ENCODE measurements at places on chromosomes 5 and 9.

DNA sequence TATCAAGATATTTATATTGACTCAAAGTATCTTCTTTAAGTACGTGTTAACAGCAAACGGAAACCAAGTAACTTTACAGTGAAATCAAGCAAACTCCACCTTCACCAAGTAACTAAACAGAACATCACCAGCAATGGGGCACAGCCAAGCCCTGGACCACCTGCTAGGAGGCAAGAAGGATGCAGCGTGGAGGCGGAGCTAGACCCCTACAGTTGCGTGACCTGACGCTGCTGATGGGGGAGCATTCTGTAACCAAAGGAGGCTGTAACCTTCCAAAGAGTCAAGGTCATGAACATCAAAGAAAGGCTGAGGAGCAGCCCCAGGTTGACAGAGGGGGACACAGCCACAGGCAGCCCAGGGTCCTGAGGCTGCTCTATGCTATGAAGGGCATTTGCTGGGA is 6.1 kb downstream of the VAV2 start:
- no peak for DNase-seq

DNA sequence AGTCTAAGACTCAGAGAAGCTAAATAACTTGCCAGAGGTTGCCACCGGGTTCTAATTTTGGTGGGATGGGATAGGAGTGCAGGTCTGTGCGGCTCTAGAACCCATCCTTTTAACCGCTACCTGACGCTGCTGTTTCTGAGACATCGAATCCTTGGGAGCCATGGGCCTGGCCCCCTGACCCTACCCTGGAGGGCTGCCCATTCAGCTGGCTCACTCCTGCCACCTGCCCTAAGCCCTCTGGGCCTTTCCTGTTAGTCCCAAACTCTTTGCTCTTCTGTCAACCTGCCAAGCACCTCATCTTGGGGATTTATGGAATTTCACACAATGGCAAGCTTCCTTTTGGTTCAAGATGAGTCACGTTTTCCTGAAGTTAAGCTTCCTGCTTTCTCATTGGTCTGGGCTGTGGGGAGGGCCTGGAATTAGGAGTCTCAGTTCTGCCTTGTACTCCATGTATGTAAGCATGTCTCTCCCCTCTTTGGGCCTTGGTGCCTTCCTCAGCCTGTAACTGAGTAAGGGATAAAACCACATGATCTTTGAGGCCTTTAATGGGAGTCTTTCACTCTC is 26.6 kb downstream of the ENHO start:
- no peak for DNase-seq

DNA sequence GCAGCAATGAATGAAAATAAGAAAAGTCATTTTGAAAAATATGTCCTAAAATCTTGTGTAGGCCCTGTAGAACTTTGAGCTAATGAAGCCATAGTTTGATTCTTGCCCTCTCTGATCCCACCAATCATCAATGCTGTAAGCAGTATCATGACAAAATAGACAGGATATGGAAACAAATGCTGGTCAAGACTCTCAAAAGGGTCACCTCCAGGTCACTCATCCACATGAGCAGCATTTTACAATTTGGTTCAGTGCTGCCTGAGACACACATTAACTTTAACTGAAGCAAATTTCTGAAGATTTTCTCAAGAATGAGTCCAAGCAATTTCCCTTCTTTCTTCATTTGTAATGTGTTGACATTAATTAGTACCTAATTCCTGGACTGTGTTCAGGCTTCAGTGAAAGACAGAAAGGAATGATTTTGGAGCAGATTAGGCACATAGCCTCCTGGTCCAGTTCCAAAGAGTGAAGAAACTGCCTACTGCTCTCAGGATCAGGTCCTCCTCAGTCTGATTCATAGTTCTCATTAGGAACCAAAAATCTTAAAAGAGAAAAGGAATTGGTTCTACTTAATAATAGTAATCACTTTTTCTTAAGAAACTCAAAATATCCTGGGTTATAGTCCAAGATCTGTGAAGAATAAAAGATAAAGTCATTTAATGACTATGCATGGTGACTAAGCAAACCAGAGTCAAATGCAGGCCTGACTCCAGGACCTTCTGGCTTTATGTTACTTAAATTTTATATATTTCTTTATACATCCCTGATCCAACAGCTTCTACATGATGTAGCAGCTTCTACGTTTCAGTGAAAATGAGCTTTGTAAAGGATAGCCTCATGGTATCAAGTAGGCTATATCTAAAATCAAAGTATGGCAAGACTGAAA is 192.1 kb upstream of the RGMB start:
- DNase-seq = no peak

DNA sequence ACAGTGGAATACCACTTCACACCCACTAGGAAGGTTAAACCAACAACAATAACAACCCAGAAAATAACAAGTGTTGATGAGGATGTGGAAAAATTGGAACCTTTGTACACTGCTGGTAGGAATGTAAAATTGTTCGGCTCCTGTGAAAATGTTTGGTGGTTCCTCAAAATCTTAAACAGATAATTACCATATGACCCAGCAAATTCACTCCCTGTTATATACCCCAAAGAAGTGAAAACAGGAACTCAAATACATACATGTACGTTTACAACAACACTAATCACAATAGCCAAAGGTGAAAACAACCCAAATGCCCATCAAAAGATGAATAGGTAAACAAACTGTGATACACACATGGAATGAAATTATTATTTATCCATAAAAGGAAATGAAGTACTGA is 178.5 kb upstream of the PHYKPL start:
- DNase-seq = no peak

DNA sequence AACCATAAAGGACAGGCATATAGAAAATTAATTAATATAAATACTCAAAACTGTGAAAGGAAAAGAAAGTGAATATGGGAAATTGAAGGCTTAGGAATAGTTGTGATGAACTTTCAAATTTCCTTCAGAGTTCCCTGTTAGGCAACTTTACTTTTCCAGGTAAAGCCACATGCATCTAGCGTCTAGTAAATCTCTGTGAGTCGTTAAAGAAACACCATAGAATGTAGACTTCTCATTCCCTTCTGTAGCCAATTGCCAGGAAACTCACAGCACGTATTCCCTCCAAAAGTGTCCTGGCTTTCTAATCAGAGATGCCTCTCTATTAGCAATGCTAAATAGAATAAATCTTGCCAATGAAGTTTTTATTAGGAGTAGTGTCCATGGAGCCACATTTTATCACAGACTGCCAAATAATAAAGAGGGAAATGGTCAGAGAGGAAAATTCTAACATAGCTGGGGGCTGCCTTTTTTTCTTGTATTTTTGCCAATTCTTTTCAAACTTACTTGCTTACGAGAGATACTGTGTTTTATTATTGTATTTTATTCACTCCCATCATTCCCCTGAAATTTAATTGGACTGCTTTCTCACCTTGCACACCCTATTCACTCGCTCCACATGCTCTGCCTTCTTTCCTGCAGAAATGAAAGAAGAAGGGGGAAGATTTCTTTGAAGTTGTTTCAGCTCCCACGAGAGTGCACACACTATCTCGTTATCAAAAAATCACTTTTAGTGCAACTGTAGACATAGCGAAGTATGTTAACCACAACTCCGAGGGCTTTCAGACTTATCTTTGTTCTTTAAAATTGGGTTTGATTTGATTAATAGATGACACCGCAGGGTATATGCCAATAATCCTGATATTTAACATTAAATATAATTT is 439.0 kb downstream of the CSNK1G3 start:
- no peak for DNase-seq

- no peak for DNase-seq
Observed at GRCh38 chr5:123545506-123545905, 33.5 kb downstream of the CSNK1G3 start.

DNA sequence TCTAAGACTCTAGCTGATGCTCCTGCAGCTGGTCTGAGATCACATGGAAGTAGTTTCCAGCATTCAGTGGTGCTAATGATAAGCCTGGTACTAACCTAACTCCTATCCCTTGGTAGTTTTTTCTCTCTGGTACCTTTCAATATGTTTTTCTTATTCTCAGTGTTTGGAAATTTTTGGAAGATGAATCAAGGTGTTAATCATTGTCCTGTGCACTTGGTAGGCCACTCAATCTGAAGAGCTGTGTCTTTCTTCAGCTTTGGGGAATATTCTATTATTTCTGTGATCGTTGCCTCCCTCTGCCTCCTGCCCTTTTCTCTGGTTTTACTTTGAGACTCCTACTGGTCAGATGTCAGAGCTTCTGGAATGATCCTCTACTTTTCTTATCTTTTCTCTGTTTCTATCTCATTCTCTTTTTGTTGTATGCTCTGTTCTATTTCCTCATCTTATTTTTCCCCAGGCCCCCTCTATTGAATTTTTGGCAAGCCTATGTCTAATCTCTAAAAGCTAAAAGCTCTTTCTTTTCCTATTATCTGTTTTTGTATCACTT is 136.8 kb downstream of the APBA1 start:
- no peak for DNase-seq

GRCh38 chr9:121990600-121991306 is 102.4 kb downstream of the TTLL11 start:
- DNase-seq = no peak

- DNase-seq = no peak
Observed at GRCh38 chr9:123069010-123069481, 35.6 kb downstream of the GPR21 start.

- no peak for DNase-seq
Observed at GRCh38 chr5:179187229-179187678, 127.1 kb downstream of the ZNF354C start.

DNA sequence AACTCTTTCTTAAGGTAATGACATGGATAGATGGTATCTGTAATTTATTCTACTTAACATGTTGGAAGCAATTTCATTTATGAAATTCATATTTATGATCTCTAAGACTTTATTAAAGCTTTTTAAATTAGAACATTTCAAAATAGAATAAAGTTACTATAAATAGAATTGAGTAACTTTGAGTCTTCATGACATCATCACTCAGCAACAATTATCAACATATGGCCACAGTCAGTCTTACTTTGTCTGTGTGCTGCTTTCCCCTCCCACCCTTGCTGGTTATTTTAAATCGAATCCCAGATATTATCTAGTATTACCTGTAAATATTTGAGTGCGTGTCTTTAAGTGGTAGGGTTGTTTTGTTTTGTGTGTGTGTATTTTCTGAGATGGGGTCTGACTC is 65.2 kb downstream of the IPO11 start:
- DNase-seq = no peak

DNA sequence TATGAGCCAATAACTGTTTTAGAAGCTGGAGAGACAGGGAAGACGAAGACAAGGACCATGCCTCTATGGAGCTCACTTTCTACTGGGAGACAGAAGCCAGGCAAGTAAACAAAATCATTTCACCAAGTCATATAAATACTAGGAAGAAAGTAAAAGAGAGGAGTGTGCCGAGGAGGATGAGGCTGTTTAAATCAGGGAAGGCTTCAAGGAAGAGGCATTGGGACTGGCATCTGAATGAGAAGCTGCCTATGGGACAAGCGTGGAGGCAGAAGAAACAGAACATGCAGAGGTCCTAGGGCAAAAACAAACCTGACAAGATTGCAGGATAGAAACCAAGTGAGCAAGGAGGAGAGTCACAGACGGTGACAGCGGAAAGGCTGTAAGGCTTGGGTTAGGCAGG is 68.1 kb upstream of the CPLX2 start:
- DNase-seq = no peak

GRCh38 chr9:84397822-84398221 is 57.3 kb upstream of the SLC28A3 start:
- no peak for DNase-seq

DNA sequence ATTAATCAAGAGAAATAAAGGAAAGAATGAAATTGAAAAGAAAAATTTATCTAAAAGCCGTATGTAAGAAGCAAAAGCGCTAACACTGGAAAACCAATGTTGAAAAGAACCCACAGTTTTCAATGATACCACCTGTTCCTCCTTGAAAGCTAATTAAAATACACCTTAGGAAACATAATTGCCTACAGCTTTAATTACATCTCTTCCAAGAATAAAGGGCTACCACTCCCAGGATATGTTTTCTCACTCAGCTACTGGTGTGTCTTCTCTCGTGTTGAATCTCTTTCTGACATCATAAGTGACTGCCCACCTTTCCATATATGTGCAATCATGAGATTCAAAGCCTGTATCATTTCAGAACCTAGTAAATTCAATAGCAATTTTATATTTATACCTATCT is 880.6 kb upstream of the DMAC1 start:
- DNase-seq = no peak

DNA sequence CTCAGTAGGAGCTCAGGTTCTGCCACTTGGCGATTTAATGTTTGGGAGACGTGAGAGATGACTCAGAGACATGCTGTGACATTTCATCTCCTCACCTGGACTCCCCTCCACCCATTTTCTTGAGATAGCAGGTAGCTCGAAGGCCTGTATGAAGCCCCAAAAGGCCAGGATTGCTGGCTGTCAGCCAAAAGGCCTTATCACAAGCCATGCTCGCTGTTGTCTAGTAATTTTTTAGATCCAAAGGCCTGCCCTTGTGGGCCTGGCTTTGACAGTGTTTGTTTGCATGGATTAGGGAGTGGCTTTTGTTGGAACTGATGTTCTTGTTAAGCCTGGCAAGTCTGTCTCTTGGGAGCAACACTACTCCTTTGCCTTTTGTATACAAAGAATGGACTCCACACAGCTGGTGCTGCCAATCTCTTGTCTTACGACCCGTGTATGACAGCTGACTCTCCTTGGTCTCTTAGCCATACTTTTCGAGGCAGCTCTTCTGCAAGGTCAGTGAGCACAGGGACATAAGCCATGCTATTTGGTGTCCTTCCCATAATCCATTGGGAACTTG is 22.7 kb downstream of the CAVIN4 start:
- no peak for DNase-seq

GRCh38 chr9:127148014-127148413 is 25.6 kb upstream of the ANGPTL2 start:
- DNase-seq = no peak

GRCh38 chr5:20528471-20528870 is 540.5 kb upstream of the CDH18 start:
- DNase-seq = no peak
